ENCODE measurements at places on chromosomes 7 and 10.

DNA sequence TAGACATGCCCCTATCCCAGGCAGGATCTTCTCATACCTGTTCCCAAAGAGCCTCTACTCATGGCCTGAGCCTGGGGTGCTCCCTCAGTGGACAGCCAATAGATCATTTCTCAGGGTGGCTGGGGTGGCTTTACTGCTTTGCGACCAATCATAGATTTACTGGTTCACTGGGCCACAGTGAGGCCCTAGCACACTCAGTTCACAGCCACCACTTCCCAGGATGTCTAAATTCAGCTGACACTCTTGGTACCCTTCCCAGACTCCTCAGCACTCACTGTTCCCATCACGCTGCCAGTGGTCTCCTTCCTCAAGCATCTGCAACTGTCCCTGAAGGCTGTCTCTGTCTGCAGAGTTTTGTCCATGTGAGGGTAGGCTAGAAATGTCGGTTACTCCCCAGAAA, 50.6 kb downstream of the ARHGAP22 start:
- no peak for DNase-seq

DNA sequence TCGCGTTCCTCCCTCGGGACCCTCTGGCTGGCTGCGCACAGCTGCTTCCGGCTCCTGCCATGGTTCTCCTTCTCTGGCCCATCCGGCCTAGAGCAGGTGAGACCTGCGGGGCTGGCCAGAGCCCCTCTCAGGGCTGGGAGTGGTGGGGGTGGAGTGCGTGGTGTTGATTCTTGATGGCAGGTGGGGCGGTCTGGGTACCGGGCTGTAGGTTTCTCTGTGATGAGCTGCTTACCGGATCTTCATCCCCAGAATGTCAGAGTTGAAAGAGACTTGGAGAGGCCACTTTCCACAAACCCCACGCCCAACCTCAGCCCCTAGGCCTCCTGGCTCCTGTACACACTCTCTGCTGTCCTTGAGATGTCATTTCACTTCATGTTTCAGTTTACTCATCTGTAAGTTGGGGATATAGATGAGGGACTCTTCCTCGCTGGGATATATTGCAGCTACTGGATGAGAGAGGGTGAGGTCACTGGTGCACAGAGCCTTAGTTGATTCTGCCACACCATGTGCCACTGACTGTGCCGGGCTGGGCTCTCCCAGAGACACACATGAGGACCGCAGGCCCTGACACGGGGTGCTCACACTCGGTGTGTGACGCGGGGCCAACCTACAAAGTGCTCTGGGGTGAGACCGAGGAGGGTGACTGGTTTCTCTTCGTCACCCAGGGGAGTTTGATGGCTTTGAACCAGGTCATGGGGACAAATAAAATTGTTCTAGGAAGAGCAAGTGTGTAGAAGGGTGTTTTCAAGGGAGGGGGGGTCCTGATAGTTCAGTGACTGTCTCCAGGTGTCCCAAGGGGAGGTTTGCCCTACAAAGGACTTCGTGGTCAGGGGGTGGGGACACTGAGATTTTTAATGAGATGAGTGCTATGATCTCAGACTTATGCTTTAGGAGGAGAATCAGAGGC, 29.5 kb downstream of the ZNF775 start:
- no peak for DNase-seq

DNA sequence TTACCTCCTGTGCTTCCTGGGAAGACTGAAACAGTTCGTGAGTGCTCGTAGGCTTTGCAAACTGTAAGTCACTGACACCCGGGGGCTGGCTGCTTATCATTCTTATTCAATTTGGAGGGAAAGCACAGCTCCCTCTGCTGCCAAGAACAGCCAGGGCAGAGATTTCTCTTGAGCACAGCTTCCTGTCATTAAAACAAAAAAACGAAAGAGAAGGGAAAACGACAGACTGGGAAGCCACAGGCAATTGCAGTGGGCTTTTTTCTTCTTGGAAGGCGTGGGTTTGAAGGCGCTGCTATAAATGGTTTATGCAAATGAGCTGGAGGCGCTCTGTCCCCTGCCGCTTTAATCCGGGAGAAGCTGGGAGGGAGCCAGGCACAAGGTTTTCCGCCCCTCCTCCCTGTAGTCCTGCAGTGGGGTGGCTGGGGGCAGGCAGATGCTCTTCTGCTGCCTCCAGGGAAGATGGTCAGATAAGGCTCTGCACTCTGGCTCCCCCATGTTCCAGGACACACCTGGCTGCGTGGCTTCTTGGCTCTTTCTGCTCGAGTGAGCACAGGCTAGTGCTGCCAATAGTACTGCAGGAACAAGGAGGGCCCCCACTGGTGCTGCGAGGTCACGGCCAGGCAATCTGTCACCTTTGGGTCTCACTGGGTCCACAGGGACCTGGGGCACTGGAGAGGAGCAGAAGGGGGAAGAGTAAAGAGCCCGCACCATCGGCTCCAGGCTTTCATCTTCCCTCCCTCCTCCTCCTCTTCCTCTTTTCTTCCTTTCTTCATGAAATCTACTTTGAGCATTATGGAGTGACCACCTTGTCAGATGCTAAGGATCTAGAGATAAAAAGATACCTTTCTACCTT, 49.5 kb downstream of the NEURL1 start:
- DNase-seq, result peak; percentile 82

DNA sequence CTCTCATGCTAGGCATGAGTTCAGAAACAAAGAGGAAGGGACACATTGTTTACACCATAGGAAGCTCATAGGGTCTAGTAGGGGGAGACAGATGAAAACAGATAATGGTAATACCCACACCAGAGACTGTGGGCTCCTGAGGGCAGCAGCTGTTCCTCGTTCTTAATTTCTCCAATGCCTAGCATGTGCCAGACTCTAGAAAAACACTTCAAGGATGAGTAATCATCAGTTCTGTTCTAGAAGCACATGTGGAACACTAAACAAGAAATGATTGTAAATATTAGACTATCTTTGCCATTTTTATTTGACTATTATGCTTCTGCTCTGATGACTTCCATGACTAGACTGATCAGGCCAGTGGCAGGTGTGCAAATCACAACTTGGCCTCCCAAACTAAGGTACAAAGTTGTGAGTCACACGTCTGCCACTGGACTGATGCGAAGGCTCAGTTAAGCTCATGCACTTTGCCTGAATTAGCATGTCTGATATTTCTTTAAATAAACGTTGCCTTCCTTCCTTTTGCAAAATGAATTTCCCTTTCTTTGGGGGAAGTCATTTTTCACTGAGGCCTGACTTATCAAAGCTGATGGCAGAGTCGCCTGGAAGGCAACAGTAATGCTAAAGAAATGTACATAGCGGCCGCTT, 89.2 kb upstream of the FGL2 start:
- no peak for DNase-seq

- DNase-seq, result no peak
Measured at GRCh38 chr7:98240961-98241673, 10.9 kb downstream of the TECPR1 start.

DNA sequence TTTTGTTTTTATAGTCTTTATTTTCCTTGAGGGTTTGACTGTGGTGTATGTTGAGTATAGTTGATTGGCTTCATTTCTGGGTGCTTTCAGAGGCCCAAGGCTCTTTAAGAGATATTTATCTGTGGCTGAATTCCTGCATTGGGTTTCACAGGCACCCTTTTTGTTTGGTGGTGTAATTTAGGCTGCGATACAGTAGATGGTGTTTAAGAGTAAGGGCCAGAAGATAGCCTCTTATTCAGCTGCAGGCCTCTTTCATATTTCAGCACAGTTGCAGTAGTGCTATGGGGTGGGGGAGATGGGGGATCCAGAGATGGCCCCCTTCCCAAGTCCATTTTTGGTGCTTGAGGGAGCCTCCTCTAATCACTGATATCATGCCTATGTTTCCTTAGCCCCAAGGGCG, 69.7 kb downstream of the MGAM2 start:
- no peak for DNase-seq

DNA sequence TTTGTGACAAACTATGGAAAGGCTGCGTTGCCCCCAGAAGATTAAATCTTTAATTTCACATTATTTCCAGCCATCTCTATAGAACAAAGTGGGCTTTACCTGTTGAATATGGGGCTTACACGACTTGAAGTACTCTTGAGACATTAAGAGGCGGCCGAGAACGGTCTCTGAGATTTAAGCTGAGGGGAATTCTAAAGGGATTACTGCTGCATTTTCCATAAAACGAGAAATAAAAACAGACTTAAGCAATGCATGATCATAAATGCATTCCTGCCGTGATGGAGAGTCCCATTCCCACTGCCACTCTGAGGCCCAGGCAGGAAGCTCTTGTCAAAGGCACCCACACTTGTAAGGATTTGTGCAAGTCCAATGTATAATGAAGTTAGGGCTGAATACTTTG, 329.7 kb upstream of the SHH start:
- no peak for DNase-seq

DNA sequence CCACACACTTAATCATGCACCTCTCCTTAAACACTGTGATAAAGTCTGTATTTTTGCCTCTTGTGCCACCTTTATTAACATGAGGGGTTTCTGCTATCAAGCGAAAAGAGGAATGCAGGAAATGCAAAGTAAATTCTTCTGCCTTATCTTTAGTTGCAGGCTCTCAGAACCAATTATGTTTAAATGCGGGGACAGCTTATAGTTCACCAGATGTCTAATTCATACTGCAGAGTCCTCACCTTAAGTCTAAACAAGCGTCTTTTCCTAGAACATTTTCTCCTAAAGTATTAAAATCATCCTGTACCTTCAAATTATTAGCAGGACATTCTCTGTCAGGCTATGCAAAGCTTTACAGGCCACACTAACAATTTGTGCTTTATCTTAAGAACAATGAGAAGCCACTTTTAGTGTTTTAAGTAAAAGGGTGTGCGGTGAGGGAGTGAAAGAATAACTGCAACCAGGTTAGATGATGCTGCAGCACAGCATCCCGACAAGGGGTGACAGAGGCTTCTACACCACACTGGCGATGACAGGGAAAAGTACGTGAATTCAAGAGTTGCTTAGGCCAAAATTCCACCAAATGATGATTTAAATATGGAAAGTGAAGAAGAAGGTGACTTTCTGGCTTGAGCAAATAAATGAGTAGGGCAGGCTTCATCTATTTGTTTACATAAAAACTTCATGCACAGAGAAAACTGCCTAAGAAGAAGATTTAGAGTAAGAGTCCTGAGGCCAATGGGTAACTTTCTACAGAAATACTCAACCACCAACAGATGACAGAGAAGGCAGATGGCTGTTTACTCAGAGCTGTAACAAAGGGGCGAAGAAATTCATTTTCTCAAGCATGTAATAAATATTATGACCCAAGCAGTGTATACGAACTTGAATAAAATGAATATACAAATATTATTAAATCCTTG, 36.0 kb downstream of the EZH2 start:
- no peak for DNase-seq

- no peak for DNase-seq
Measured at GRCh38 chr7:47031786-47032535, 550.0 kb downstream of the TNS3 start.

GRCh38 chr7:50688226-50688590, 94.5 kb downstream of the GRB10 start:
- no peak for DNase-seq

GRCh38 chr7:100397315-100398081, 24.2 kb downstream of the PILRA start:
- no peak for DNase-seq

DNA sequence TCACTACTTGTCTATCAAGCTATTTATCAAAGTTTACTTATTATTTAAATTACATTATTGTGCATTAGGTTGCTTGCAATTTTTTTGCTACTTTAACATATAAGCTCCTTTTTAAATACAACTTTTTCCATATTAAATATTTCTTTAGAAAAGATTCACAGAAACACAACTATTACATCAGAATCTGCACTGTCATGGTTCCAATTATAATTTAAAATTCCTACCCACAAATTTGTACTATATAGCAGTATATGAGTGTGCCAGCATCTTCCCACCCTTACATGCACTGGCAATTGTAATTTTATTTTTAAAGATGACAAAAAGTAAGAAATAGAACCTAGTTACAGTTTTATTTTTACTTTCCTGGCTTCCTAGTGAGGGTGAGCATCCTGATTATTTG, 15.8 kb downstream of the MINDY3 start:
- no peak for DNase-seq

DNA sequence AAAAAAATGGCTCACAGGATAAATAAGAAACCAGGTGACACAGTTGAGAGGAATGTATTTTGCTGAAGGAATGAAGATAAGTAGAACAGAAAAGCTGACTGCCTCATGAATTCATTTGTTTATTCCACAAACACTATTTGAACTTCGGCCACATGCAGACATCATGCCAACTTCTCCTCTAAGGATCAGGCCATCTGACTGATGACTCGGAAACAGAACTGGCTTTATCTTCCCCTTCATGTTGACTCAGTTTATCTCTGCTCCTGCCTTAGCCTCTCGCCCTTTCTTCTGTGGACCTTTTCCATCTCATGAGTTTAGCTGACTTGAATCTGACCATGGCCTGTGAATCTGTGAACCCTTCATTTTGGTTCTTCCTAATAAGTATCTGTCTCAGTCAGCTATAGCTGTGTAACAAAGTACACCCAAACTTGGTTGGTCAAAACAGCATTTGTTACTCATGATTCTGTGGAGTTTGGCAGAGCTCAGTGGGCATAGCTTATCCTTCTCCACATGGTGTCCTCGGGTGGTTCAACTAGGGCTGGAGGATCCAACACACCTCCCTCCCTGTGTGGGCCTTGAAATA, 44.0 kb upstream of the GRID1 start:
- DNase-seq, result no peak

GRCh38 chr7:90980545-90980944, 283.7 kb upstream of the FZD1 start:
- DNase-seq, result no peak

GRCh38 chr10:89695307-89695706, 6.1 kb upstream of the KIF20B start:
- no peak for DNase-seq

- no peak for DNase-seq
Measured at GRCh38 chr10:12729885-12730284, 271.6 kb downstream of the CCDC3 start.

- no peak for DNase-seq
Measured at GRCh38 chr7:71145906-71146901, 14.3 kb downstream of the GALNT17 start.

- DNase-seq, result no peak
Measured at GRCh38 chr7:117148971-117149370, 173.9 kb downstream of the WNT2 start.

DNA sequence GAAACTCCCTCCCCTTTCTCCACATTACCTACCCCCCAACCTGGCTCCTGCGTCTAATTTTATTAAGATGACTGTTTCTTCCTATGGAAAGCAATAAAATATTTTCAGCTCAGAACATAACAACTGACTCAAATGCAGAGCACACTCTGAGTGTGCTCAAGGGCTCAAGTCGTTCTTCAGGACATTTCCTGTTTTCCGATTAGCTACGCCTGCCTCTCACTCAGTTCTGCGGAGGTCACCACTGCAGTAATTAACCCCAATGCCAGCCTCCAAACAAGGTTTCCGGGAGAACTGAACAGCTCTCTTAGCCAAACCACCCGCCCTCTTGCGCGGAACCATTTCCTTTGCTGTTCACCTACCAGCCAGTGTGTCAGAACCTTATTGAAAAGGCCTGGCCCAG, 19.3 kb downstream of the MYOF start:
- no peak for DNase-seq

DNA sequence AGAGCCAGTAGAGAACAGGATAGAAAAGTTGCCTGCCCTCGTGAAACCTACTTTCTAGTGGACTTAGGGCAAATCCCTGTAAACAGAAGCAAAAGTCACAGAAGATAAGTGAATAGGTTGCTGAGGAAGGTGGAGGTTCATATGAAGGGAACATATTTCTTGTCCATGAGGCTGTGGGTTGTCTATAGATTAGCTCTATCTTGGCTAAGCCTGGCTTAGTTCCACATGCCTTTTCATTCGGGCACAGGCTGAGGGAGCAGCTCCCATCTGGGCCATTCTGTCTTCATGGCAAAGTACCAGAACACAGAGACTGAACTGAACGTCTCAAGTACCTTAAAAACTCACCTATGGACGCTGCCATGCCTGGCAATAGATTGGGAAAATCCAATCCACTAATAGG, 45.3 kb downstream of the BZW2 start:
- no peak for DNase-seq
